ENCODE measurements at places on chromosomes 5 and 9. TPM values are rescaled to one million over a fixed set of nuclear protein-coding genes. Genes with fewer than 3 reads are reported as not detected.

DNA sequence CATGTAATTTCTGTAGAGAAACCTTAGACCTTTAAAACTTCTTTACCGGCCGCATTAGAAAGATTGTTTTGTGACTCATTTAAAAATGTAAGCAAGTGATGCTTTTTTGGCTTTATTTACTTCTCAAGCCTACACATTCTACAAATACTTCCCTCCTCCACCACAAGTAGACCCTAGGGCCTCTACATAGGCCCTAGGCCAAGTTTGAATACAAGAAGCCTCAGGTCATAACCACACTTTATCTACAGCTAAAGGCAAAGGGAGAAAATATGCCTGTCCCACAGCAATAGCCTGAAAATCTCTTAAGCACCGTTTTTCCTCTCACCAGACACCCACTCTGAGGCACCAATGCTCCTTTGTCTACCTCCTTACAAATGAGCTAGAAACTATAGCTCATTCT is 53.9 kb downstream of the CSNK1A1 start:
- DNase-seq: peak; percentile 74

- peak; percentile 88 for DNase-seq
Observed at GRCh38 chr9:129174724-129175514, 3.1 kb downstream of the IER5L start.

GRCh38 chr5:65861830-65862241 is 64.5 kb upstream of the ERBIN start:
- peak; percentile 96 for DNase-seq

- no peak for DNase-seq
Observed at GRCh38 chr9:114496011-114496410, 9.3 kb downstream of the WHRN start.

- no peak for DNase-seq
Observed at GRCh38 chr9:106980551-106981101, 117.7 kb downstream of the ZNF462 start.

DNA sequence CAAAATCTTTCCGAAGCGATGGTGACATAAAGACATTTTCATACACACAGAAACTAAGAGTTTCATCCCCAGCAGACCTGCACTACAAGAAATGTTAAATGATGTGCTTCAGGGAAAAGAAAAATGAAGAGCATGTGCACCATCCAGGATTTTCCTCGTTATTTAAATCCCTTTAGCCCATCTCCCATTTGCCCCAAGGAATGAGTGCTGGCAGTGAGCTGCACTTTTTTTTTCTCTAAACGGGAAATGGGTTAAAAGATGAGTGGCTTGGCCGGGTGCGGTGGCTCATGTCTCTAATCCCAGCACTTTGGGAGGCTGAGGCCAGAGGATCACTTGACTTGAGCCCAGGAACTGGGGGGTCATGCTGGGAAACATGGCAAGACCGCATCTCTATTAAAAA is 6.8 kb upstream of the LRRC14B start:
- DNase-seq: no peak

ATP10B gene
- total RNA-seq: not detected

PPP1R2B gene
- total RNA-seq: 0.06 TPM
